Activated CD8-positive, alpha-beta T cell treated with anti-CD3 and anti-CD28 coated beads for 36 hours (primary cell): ENCODE measurements at places on chromosomes 1 and 21. TPM values are rescaled to one million over a fixed set of nuclear protein-coding genes. Genes with fewer than 3 reads are reported as not detected.

- no peak overlapping the region for H3K4me3 ChIP-seq
- DNase-seq: no peak
- no peaks in the 10 kb centered on the region for H3K27me3 ChIP-seq
- no peaks in the 10 kb centered on the region for H3K36me3 ChIP-seq
- H3K4me1 ChIP-seq: no peaks in the 10 kb centered on the region
These were observed 82.0 kb downstream of the LRRC53 start for GRCh38 chr1:74430342-74430934.

GRCh38 chr1:47547753-47548573 lies 110.1 kb downstream of the FOXD2 start:
- no peak overlapping the region for H3K27ac ChIP-seq
- H3K36me3 ChIP-seq: no peaks in the 10 kb centered on the region
- DNase-seq: no peak
- H3K4me1 ChIP-seq: no peaks in the 10 kb centered on the region

- H3K4me3 ChIP-seq: no peak overlapping the region
- DNase-seq: no peak
- H3K36me3 ChIP-seq: no peaks in the 10 kb centered on the region
- peaks cover 13% of the 10 kb centered on the region for H3K27me3 ChIP-seq
- H3K4me1 ChIP-seq: no peaks in the 10 kb centered on the region
- no peak overlapping the region for H3K27ac ChIP-seq
These were observed 95.9 kb downstream of the LRIG2 start for GRCh38 chr1:113168946-113169345.

DNA sequence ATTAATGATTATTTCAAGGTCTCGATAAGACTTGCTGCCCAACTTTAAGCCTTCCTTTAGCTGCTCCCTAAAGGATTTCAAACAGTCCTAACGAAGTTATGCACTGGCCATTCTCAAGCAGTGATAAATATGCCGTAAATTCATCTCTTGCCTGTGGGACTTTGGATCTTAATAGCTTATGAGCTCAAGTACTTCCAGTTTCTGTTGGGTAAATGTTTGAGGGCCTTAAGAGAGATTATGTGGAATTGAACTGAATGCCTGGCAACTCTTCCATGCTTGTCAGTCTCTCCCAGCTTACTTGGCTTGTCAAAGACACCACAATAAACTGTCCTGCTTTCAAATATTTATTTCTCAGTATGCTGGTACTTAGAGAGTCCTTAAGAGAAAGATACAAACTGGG lies 3.5 kb upstream of the OR10J4 start:
- no peak for DNase-seq
- no peaks in the 10 kb centered on the region for H3K4me1 ChIP-seq
- H3K4me3 ChIP-seq: no peak overlapping the region
- H3K27me3 ChIP-seq: peaks cover 2% of the 10 kb centered on the region

- no peaks in the 10 kb centered on the region for H3K36me3 ChIP-seq
- DNase-seq: no peak
- no peaks in the 10 kb centered on the region for H3K4me1 ChIP-seq
- peaks cover 35% of the 10 kb centered on the region for H3K27me3 ChIP-seq
These were observed 8.5 kb downstream of the COLGALT2 start for GRCh38 chr1:184028854-184029623.

- DNase-seq: no peak
- no peaks in the 10 kb centered on the region for H3K27me3 ChIP-seq
- H3K27ac ChIP-seq: no peak overlapping the region
- H3K4me1 ChIP-seq: peaks cover 4% of the 10 kb centered on the region
These were observed 46.0 kb downstream of the PTPRU start for GRCh38 chr1:29282135-29282923.

GRCh38 chr1:62991152-62991551 lies 207.2 kb downstream of the ATG4C start:
- no peaks in the 10 kb centered on the region for H3K4me1 ChIP-seq
- no peak overlapping the region for H3K27ac ChIP-seq
- H3K4me3 ChIP-seq: no peak overlapping the region
- no peak for DNase-seq
- no peaks in the 10 kb centered on the region for H3K36me3 ChIP-seq

GRCh38 chr1:51863384-51863783 lies 15.1 kb downstream of the NRDC start:
- H3K4me3 ChIP-seq: no peak overlapping the region
- peaks cover 47% of the 10 kb centered on the region for H3K4me1 ChIP-seq
- peaks cover 11% of the 10 kb centered on the region for H3K36me3 ChIP-seq
- no peak for DNase-seq
- peak overlapping the region; percentile 64 for H3K27ac ChIP-seq

GRCh38 chr1:58922302-58923089 lies 138.6 kb upstream of the JUN start:
- no peaks in the 10 kb centered on the region for H3K27me3 ChIP-seq
- H3K4me3 ChIP-seq: no peak overlapping the region
- peak; percentile 91 for DNase-seq
- H3K36me3 ChIP-seq: no peaks in the 10 kb centered on the region
- H3K27ac ChIP-seq: peak overlapping the region; percentile 81
- H3K4me1 ChIP-seq: peaks cover 26% of the 10 kb centered on the region

GRCh38 chr1:185152187-185152767 lies 4.5 kb downstream of the TRMT1L start:
- DNase-seq: no peak
- no peak overlapping the region for H3K4me3 ChIP-seq
- no peak overlapping the region for H3K27ac ChIP-seq
- peaks cover 31% of the 10 kb centered on the region for H3K4me1 ChIP-seq
- H3K27me3 ChIP-seq: no peaks in the 10 kb centered on the region

DNA sequence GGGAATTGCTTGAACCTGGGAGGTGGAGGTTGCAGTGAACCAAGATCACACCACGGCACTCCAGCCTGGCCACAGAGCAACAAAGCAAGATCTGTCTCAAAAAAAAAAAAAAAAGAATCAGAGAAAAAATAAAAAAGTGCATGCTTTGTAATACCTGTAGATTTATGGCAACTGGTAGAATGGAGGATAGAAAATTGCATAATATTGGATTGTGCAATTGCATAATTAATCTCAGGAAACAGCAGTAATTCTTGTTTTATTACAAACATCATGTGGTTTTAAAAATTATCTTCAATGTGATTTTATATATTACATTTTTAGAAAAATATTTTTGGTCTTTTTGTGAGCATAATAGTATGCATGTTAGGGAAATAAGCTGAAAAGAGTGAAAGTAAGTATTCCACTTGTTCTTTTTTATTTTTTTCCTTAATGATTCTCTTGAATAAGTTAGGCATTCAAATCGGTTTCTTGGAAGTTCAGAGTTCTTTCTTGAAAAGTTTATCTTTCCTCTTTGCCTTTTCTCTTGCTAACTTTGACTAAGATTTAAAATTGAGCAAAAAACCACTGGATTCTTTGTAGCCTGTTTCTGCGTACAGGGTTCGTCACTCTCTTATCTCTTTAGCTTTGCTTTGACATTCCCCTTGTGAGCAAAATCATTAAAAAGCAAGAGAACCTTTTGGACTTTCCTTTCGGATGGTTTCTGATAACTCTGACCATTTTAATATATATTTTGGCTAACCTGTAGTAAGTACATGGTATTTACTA lies 127.5 kb upstream of the ADAMTS5 start:
- no peaks in the 10 kb centered on the region for H3K27me3 ChIP-seq
- H3K36me3 ChIP-seq: no peaks in the 10 kb centered on the region
- H3K4me3 ChIP-seq: no peak overlapping the region
- no peaks in the 10 kb centered on the region for H3K4me1 ChIP-seq
- DNase-seq: no peak
- no peak overlapping the region for H3K27ac ChIP-seq

DNA sequence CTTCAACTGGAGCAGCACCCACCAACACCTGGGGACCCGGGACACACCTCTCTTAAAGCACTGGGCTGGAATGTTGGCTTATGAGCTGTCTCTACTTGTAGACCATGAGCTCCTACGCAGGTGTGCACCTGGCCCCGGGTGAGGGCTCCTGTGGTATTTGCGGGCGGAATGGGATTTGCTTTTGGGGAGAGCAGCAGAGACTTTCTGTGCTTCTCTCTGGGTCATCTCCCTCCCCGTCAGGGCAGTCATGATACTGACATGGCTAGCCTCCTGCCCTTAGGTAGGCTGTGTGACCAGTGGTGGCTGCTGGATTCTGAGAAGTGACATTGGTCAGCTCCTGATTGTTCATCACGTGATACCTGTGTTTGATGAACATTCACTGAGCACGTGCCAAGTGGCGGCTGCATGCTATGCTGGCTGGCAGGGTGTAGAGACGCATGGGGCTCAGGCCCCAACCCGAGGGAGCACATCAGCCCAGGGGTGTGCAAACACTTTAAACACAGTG lies 9.0 kb upstream of the ZBTB21 start:
- no peak for DNase-seq
- no peaks in the 10 kb centered on the region for H3K4me1 ChIP-seq
- H3K27me3 ChIP-seq: no peaks in the 10 kb centered on the region
- no peak overlapping the region for H3K4me3 ChIP-seq
- no peak overlapping the region for H3K27ac ChIP-seq
- no peaks in the 10 kb centered on the region for H3K36me3 ChIP-seq

DNA sequence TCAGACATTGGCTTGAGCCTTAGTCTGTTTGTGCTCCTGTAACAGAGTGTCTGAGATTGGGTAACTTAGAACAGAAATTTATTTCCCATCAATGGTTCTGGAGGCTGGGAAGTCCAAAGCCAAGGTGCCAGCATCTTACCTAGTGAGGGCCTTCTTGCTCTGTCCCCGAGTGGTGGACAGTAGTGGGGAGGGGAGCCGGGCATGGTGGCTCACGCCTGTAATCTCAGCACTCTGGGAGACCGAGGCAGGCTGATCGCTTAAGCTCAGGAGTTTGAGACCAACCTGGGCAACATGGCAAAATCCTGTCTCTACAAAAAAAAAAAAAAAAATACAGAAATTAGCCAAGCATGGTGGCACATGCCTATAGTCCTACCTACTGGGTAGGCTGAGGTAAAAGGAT lies 336.5 kb upstream of the VAMP3 start:
- H3K4me1 ChIP-seq: no peaks in the 10 kb centered on the region
- no peaks in the 10 kb centered on the region for H3K27me3 ChIP-seq
- no peak overlapping the region for H3K27ac ChIP-seq
- no peak for DNase-seq

DNA sequence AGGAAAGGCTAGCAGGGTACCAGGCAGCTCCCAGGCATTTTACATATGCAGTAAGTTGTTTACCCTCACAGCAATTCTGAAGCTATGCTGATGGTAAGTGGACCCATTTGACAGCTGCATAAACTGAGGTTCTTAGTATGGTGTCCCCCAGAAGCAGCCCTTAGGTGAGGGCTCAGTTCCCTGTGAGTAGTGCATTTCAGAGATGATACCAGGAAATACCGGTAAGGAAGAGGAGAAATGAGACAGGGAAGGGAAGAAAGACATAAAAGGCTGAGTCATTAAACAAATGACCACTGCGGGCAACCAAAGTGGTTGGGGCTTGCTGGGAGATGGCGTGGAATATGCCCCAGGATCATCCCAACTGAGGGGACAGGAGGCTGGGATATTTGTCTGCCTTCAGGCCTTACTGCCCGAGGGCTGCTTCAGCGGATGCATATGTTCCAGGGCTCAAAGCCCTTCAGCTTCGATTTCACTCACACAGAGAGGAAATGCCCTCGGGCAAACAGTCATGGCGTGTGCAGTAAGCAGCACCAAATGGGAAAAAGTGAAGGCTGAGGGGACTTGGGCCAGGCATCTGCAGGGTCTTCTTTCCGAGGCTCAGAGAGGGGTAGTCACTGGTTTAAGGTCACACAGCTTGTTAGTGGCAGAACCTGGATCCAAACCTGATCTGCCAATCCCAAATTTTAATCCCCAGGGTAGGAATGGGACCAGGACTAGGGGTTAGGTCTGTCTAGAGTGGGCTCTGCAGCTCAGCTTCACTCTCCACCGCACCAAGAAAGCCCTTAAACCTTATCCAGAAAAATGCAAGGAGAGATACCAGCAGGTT lies 133.7 kb upstream of the RUNX3 start:
- H3K36me3 ChIP-seq: no peaks in the 10 kb centered on the region
- no peak overlapping the region for H3K27ac ChIP-seq
- H3K4me1 ChIP-seq: peaks cover 29% of the 10 kb centered on the region
- no peak overlapping the region for H3K4me3 ChIP-seq

DNA sequence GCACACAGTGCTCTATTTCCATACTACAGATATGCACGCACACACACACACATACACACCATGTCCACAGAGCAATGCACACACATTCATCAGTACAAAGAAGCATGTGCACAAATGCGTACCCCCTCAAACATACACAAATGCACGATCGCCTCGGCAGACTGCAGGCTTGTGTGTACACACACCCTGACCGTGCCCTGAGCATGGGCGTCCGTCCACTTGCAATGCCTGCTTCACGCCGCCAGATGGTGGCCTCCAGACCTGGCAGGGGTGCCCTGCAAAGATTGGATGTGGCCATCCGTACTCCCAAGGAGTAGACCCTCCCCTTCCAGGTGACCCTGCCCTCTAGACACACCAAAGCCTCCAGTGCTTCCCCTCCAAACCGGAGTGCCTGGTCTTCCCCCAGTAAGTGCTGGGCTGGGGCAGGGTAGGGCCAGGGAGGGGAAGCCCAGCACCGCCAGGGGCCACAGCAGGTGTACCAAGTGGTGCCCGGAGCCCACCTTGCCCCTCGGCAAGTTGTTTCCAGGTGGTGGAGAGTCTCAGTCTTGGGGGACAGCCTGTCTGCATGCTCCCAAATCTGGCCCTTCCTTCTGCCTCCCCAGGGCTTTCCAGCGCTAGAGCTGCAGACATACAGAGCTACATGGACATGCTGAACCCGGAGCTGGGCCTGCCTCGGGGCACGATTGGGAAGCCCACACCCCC lies 20.6 kb downstream of the ESPN start:
- H3K27me3 ChIP-seq: peaks cover 46% of the 10 kb centered on the region
- peak; percentile 56 for DNase-seq
- no peaks in the 10 kb centered on the region for H3K36me3 ChIP-seq

DNA sequence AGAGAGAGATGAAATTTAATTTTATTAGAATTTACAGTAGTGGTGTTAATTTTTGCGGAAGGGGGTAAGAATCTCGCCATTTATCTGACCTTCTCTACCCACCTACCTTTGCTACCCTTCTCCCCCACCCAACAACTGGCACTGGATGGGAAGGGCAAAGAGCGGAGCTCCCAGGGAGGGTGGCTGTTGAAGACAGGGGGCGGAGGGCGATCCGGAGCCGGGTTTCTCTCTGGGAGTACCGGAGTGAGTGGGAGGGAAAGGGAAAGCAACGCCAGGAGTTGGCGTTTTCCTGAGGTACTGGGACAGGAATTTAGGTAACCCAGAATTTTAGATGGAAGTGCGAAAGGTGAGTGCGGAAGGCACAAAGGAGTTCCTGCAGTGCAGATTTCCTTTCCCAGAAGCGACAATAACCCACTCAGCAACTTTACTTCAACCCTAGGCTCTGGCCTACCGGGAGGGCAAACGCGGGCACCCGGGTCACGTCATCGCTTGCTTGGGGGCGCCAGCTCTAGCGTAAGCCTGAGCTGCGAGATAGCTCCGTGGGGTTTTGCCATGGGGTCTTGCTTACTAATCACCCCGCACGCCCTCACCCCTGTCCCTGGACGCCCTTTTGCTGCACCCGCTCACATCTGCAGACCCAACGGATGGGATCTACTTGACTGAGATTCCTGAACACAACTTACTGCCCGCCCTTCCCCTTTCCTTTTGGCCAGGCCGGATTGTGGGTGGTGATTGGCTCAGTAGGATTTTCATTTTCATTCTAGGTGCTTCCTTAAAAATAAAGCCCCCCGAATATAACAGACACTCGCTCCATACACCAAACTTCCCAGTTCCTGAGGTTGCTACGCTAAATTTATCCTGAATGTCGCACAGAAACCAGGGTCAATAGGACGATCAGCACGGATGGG lies 413.0 kb upstream of the ESRRG start:
- no peak for DNase-seq
- H3K27ac ChIP-seq: no peak overlapping the region
- H3K4me1 ChIP-seq: peaks cover 5% of the 10 kb centered on the region
- H3K4me3 ChIP-seq: no peak overlapping the region
- no peaks in the 10 kb centered on the region for H3K36me3 ChIP-seq

TEKT2 gene
- total RNA-seq: 0.20 TPM

PLEKHN1 gene
- 1.3 TPM for total RNA-seq

OR2T2 gene
- total RNA-seq: not detected

OR14K1 gene
- total RNA-seq: not detected

PCSK9 gene
- total RNA-seq: not detected
